Renal cortex interstitium (tissue), 15 donors: ENCODE measurements at places on chromosomes 3 and 15.

GRCh38 chr15:55515491-55515890, 7.5 kb upstream of the DNAAF4 start:
- no peak for DNase-seq

DNA sequence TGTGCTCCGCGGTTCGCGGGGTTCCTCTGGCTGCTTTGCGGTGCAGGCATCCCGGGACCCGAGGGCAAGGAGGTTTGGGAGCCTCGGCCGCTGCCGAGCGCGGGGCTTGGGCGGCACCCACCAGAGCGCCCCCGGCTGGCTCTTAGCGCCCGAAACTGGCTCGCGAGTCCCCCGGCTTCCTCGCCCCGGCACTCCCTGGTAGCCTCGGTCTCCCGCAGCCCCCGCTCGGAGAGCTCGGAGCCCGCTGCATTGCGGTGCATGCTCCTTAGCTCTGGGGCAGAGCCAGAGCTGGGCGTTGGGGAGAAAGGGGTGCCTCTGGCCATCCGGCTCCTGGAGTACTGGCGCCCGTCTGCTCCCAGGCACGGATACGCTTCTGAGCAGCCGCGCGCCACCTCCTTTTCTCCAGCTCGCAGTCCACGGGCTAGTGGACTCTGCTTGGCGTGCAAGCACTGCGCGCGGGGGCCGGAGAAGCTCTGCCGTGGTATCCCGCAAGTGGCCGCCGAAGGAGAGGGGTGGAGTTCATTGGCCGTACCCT, 753 bp downstream of the EPHB1 start:
- DNase-seq = no peak

GRCh38 chr3:119759962-119760361, 21.9 kb upstream of the NR1I2 start:
- DNase-seq = no peak

DNA sequence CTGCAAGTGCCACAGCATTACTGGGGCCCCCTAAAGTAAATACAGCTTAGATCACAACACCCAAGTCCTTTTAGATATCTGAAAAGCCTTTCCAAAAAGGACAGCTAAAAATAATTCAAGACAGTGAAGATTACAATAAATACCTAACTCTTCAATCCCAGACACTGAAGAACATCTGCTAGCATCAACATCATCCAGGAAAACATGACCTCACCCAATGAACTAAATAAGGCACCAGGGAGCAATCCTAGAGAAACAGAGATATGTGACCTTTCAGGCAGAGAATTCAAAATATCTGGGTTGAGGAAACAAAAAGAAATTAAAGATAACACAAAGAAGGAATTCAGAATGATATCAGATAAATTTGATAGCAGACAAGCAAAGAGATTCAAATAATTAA, 71.7 kb upstream of the TTC14 start:
- no peak for DNase-seq

DNA sequence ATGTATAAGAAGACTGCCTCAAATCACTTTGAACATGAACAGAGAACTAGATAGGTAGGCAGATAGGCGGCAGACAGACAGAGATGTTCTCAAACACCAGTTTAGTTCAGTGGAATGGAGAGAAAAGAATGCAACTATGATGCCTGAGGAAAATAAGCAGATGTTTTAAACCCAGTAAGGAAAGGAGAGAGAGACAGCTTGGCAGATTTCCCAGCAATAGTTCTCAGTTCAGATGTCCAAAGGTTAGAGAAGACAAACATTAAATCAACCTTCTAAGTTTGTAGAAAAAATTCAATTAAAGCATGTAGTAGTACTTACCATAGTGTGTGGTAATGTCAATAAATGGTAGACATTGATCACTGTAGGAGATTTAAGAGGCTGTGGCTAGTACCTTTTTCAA, 209.6 kb upstream of the PFN2 start:
- DNase-seq = no peak

GRCh38 chr3:195893916-195894465, 14.4 kb downstream of the TNK2 start:
- no peak for DNase-seq

DNA sequence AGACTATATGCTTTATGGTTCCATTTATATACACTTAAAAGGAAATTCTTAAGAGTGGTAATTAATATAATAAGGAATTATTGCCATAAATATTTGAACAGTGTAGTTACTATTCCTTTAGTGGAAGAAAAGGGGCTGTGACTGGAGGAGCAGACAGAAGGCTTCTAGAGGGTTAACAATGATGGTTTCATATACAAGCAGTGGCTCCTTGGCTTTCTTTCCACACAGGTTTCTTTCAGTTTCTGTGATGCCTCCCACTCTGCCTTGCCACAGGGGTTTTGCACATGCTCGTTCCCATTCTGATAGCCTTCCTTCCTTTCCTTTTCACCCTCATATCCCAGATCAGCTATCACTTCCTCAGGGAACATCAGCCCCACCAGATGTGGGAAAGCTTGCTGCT, 108.8 kb upstream of the LYSMD4 start:
- DNase-seq = no peak

DNA sequence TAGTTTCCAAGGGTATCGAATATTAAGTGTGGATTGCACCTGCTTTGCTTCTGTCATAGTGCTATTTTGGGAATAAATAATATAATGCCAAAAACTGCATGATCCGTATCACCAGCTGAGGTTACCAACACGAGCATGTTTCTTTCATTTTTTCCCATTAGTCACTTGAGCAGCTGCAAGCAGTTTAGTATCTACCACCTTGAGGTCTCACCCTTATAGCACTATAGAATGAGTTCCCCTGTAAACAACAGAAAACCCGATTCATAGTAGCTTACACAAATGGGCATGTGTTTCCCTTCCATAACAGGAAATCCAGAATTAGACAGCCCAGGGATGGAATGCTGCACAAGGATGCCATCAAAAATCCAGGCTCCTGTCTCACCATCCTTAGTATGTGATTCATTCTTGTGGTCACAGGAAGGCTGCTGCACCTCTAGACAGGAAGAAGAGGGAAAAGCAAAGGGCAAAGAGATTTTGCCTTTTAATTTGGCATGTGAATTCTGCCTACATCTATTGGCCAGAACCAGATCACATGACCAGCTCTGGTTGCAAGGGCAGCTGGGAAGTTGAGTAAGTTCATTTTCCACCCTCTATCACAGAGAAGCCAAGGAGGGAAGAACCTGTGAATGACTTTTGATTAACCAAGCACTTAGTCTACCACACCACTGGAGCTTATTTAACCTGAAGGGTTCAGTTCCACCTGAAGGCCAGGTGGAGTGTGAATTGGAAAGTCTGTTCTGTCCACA, 91.3 kb upstream of the SLC25A36 start:
- no peak for DNase-seq

DNA sequence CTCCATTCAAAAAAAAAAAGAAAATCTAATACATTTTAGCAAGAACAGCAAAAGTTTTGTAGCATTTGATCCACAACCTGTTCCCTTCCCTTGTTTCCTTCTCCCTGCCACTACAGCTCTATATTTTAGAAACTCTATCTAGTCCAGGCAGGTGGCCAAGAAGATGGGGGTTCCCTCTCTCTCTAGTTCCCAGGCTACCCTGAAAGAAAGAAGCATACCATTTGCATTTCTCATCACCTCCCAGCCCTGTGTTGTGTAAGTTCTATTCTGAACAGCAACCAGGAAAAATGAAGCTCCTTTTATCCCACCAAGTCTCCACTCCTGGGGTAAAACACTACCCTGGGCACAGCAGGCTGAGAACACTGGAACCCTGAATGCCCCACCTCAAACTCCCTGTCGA, 100.0 kb downstream of the PCCB start:
- DNase-seq = no peak
